ENCODE measurements at places on chromosomes 5 and 9.

DNA sequence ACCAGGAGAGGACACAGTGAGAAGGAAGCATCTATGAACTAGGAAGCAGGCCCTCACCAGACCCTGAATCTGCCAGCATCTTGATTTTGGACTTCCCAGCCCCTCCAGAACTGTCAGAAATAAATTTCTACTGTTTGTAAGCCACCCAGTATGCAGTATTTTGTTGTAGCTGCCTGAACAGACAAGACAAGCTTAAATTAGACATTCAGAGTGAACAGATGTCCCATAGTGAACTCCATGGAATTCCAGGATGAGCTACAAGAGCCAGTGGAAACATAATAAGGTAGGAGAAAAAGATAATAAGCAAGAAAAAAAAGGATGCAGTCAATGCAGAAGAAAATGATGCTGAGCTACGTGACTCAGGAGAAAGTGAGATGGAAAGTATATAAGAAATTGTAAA, 47.8 kb upstream of the MAMDC2 start:
- no peak for DNase-seq

DNA sequence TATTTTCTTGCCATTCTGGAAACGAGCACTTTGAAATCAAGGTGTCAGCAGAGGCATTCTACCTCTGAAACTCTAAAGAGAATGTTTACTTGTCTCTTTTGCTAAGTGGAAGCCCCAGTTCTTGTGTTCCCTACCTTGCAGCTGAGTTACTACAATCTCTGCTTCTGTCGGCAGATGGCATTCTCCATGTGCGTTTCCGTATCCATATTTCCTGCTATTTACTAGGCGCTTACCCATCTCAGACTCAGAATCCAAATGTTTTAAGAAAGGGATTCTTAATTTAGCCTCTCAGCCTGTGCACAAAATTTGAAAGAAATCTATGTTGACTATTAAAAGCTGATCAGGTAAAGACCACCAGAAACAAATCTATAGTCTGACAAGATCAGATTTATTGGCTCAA, 221.3 kb upstream of the FTMT start:
- peak; percentile 11 for DNase-seq

- peak; percentile 2 for DNase-seq
Measured at GRCh38 chr5:1974501-1975405, 92.0 kb upstream of the IRX4 start.

- DNase-seq: no peak
Measured at GRCh38 chr5:120405923-120406322, 58.2 kb upstream of the PRR16 start.

DNA sequence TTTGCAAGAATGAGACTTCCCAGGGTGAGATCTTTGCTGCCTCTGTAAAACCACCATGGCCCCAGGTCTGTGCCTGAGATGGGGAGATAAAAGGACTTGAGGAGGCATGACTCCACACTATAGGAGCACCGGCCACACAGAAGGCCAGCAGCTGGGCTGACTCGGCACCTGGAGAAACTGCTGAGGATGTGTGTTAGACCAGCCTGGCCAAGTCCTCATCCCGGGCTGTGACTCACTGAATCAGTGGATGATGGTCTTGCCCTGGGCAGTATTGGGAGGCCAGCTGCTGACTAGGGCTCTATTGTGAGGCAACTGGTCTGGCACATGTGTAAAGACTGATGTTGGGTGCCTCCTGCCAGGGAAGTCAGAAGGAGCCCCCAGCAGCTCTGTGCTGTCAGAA, 286.2 kb downstream of the ACTL7B start:
- peak; percentile 77 for DNase-seq

- DNase-seq: no peak
Measured at GRCh38 chr9:36192196-36192595, 1.5 kb downstream of the CLTA start.

GRCh38 chr9:137140151-137141012, 1.4 kb downstream of the GRIN1 start:
- DNase-seq: no peak

DNA sequence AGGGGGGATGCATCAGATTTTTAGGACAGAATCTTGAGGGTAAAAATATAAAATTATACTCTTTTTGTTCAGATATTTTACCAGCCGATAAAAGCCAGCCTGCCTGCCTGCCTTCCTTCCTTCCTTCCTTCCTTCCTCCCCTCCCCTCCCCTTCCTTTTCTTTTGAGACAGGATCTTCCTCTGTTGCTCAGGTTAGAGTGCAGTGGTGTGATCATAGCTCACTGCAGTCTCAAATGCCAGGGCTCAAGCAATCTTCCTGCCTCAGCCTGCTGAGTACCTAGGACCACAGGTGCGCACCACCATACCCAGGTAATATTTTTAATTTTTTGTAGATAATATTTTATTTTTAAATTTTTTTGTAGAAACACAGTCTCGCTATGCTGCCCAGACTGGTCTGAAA, 330.0 kb downstream of the CCDC171 start:
- no peak for DNase-seq

GRCh38 chr9:32395510-32396216, 11.2 kb downstream of the ACO1 start:
- peak; percentile 87 for DNase-seq

GRCh38 chr9:119343059-119343990, 25.9 kb downstream of the BRINP1 start:
- no peak for DNase-seq

DNA sequence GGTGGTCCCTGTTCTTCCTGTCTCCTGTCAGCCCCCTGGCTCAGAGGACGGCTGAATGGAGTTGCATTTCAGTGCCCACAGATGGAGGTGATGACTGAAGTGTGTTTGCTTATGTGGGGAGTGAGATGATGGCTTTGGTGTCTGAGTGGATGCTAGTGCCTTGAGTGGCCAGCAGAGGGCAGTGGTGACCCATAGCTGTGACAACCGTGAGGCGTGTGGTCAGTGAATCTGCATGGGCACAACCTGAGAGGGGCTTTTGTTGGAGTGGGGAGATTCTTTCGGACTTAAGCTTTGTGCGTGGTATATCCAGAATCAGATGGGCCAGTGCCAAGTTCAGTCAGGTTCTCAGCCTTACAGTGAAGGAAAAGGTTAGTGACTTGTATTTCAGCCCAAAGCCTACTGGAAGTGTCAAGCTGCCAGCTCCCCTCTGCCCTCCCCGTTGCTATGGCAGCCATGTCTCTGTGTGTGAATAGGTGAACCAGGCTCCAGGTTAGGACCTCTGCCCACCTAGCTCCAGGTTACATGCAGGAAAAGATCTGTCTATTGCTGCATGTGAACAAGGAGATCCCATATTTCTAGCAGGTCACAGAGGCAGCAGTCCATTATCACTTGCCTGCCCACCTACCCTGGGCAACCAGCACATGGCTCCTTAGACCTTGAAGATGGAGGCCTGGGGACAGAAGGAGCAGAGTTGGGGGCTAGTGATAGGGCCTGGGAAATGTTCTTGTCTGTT, 14.7 kb upstream of the CXXC5 start:
- peak; percentile 83 for DNase-seq

- no peak for DNase-seq
Measured at GRCh38 chr9:127093319-127094020, 29.0 kb downstream of the ANGPTL2 start.

- DNase-seq: no peak
Measured at GRCh38 chr5:134053314-134053839, 48.6 kb upstream of the VDAC1 start.

DNA sequence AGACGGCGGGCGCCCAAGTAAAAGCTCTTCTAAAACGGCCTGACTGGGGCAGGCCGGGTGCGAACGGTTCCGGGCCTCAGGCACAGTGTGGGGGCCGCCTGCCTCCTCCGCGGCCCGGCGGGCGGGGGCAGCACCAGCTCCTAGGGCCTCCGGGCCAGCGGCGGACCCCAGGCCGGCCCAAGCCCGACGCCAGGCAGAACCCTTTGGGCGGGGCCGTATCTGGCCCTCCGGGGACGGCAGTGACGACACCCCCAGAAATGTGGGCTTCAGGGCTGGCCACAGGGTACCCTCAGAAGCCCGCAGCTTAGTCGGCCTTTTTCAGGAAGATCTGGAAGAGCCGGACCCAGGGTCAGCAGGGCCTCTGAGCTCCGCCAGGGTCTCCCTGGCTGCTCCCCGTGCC, 4.0 kb downstream of the LTC4S start:
- DNase-seq: no peak

- peak; percentile 41 for DNase-seq
Measured at GRCh38 chr5:141870871-141871270, 7.3 kb downstream of the PCDH1 start.

DNA sequence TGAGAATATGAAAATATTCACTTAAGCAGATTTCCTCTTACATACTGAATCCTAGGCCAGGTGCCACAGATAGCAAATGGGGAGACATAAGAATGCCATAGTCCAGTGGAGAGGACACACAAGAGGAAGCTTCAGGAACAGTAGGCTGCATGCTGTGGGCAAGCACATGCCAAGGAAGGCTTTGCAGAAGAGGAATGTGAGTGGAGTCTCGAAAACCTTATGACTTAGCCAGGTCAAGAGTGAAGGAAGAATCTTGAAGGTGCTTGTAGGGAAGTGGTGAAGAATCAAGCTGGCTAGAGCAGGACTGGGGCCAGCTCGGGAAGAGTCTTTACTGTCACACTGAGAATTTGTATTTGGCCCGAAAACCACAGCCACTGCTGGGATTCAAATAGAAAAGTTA, 20.4 kb downstream of the RPS23 start:
- no peak for DNase-seq

DNA sequence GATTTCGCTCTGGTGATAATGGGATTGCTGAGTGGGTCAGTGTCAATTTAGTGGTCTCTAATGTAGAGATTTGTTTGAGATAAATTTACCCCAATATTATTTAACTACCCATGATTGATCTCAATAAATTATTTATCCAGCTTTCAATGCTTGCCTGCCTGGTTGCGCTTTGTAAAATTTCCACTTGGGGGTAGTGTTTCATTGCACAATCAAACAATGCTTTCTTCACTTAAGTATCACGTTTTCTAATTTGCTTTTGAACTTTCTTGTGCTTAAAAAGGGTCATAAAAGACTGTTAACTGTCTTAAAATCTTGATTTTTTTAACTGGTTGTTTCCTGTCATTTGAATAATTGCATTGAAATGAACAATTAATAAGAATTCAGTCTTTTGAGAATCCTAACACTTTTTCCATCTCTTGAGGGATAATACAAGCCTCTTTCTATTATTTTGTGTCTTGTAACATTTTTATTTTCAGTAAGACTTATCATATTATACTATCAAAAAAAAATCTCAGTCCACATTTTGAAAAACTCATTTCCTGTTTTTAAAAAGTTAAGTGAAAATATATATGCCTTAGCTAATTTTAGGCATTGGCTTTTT, 18.7 kb downstream of the HSD17B4 start:
- peak; percentile 21 for DNase-seq

GRCh38 chr9:72334658-72335337, 30.2 kb downstream of the ZFAND5 start:
- DNase-seq: no peak

GRCh38 chr5:68519143-68519542, 303.6 kb downstream of the PIK3R1 start:
- DNase-seq: no peak

GRCh38 chr9:69594180-69594579, 78.0 kb downstream of the APBA1 start:
- no peak for DNase-seq

DNA sequence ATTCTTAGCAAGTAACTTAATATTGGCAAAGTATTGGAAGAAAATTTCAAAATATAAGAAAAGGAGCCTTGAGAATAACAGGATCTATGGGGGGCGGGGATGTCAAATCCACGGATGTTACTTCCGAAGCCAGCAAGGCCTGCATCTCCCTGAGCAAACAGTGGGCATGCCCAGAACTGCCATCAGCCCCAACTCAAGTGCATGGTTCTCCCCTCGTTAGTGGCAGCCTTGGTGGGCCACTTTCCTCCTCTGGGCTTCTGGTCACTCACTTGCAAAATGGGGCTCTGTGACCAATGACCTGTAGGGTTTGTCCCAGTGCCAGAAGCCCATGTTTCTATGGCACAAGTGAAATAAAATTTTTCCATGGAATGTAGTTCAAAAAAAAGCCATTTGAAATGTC, 27.2 kb upstream of the MED10 start:
- no peak for DNase-seq

- peak; percentile 72 for DNase-seq
Measured at GRCh38 chr9:130445268-130445983, 665 bp downstream of the ASS1 start.

- no peak for DNase-seq
Measured at GRCh38 chr5:175246889-175247520, 197.0 kb downstream of the DRD1 start.

DNA sequence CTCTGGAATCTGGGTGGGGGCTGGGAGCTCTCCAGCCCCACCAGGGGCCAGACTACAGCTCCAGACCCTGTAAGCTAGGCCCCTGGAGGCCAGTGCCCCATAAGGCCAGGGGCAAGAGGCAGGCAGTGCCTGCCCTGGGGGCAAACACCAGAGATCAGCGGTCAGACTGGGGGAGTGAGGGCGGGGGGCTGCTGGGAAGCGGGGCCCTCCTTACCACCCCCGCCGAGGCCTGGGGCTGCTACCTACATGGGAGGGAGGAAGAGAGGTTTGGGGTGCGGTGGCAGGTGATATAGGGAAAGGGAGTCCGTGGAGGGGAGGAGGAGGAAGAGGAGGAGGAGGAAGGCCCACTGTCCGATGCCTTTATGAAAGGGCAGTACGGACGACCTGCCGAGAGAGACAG, 12.7 kb downstream of the PRR7 start:
- DNase-seq: no peak

- no peak for DNase-seq
Measured at GRCh38 chr9:68750255-68750654, 45.2 kb downstream of the PIP5K1B start.

GRCh38 chr5:74938250-74938933, 72.2 kb upstream of the FAM169A start:
- DNase-seq: no peak

GRCh38 chr5:44389090-44389822, at the start of gene FGF10:
FGF10 (minus strand) TSS chr5:44389420; CDS start chr5:44388682, 738 bp downstream.
- DNase-seq: peak; percentile 47

DNA sequence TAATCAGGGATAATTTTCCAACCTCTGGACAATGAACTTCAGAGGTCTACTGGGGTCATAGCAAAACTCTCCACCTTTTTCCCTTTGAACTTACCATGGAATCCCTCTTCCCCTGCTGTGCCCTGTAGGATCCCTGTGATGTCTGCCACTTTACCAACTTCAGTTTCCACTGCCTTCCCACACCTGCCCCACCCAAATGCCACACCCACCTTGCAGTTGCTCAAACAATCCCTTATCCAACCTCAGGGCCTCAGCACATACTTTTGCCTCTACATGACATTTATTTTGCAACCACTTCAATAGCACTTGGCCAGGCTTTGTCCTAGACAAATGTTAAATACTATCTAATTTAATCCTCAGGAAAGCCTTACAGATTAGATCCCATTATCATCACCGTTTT, 463.7 kb upstream of the WWC1 start:
- no peak for DNase-seq

DNA sequence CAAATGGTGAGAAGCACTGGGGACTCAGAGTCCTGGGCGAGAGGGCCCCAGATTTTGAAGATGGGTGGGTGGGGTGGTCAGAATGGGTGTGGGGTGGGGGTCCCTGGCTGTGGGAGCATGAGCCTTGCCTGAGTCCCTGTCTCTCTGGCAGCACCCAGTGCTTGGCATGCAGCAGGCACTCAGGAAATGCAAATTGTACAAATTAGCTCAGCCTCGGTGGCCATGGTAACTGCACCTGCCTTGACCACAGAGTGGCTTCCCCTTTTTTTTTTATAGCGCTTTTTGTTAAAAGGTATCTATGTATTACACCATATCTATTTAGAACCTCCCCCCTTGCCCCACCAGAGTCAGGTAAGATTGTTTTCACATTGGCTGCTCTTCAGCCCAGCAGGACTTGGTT, 19.2 kb upstream of the PITX1 start:
- no peak for DNase-seq

GRCh38 chr5:3034881-3035280, 283.4 kb upstream of the IRX2 start:
- no peak for DNase-seq
